HCEC 1CT (cell line): ENCODE measurements at places on chromosomes 5 and 9.

GRCh38 chr5:170389550-170389892, 354 bp upstream of the KCNMB1 start:
- no peak for DNase-seq

- DNase-seq, result no peak
Measured at GRCh38 chr5:73844165-73844564, 218.2 kb downstream of the ARHGEF28 start.

GRCh38 chr5:111998871-111999270, 241.9 kb upstream of the NREP start:
- DNase-seq, result no peak

DNA sequence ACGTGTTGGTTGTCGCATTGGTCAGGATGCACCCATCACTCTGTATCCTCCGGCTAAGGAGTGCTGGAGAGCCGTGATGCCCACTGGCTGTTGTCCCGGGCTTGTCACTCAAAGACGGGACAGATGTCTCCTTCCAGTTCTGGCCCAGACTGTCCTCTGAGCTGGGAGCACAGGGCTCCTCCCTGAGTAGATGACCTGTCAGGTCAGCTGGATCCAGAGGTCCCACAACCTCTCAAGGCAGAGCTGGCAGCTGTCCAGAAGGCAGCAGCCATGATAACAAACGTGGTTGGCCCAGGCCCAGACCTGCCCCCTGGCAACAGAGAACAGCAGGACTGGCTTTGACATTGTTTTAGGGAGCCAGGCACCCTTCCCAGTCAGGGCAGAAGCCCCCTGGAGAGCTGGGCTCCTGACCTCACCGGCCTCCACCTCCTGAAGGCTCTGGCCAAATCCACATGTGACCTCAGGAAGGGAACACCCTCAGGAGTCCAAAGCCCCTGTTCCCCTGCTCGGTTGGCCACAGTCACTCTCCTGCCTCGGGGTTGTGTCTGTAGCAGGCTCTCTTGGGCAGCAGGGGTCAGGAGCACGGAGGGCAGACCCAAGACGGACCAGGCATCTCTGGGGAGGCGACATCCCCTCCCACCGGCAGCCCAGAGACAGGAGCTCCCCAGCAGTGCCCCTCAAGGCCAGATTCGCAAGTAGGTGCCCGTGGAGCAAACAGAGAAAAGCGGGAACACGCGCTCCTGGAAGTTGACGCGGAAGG, 10.3 kb downstream of the TRIM7 start:
- no peak for DNase-seq

DNA sequence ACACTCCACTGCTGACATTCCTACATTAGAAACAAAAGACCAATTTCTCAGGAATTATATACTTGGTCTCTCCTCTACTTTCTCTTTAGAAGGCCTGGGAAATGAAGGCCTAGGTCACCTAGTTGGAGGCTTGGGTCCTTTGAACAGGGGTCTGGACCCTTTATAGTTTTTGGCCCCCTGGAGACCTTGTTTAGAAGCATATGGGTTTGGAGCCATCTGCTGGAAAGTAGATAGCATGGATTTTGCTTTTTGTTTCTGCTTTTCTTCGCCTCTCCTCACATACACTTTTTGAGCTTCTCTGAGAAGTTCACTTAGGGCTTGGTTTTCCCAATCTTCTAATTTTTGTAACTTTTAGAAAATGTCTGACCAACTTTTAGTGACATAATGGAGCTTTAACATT, 67.1 kb upstream of the CDK20 start:
- DNase-seq, result peak; percentile 20
